Activated CD8-positive, alpha-beta memory T cell treated with anti-CD3 and anti-CD28 coated beads, Interleukin-2, amount 10 ng/mL, durations not matched to agents 7 days and 5 days (primary cell): ENCODE measurements at places on chromosomes 11 and 22. TPM values are rescaled to one million over a fixed set of nuclear protein-coding genes. Genes with fewer than 3 reads are reported as not detected.
A peak's percentile ranks its signal among the peaks of the same experiment; 100 is the strongest.

DNA sequence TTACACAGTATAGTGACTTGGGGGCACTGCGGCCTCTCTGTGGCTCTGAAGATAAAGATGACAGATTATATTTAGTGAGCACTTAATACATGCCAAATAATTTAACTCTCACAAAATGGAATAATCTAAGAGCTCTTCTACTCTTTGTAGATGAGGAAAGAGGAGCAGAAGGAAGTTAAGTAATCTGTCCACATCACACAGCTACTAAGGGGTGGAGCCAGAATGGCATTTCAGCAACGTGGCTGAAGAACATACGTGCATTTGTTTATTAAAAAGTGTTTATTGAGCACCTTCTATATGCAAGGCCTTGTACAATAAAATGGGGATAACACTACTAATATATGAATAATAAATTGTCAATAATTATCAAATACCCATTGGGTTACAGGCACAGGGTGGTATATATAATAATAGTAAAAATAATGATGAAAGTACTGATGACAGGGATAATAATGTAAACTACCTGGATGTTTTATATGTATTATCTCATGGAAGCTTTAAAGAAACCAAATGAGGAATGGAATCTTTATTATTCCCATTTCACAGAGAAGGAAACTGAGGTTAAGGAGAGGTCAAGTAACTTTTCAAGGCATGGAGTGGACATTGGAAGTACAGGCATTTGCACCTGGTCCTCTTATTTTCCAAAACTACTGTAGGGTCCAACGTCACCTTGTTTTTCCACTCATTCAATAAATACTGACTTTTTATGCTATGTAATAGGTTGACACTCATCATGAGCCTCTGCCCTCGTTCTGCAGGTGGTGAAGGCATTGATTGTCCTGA, 38.0 kb upstream of the IL17RA start:
- no peak for DNase-seq

- DNase-seq, result no peak
Measured at GRCh38 chr11:1840780-1841480, 2.1 kb downstream of the TNNI2 start.

- DNase-seq, result no peak
Measured at GRCh38 chr11:47788181-47788580, 21.0 kb upstream of the FNBP4 start.

DNA sequence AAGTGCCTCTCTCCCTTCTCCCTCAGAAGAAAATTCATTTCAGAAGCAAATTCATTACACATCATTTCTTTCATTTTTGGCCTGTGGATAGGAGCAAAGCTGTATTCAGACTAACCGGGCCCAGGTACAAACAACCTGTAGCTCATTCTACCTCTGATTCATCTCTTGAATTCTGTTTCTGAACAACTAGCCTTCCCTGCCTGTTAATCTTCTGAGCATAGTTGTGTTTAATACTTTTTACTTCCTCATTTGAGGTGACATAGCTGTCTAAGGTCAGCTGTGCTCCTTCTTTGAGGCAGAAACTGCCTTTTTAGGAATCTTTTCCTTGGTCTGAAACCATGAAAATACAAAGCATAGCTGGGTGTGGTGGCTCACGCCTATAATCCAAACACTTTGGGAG, 12.6 kb upstream of the IL18BP start:
- DNase-seq, result no peak

DNA sequence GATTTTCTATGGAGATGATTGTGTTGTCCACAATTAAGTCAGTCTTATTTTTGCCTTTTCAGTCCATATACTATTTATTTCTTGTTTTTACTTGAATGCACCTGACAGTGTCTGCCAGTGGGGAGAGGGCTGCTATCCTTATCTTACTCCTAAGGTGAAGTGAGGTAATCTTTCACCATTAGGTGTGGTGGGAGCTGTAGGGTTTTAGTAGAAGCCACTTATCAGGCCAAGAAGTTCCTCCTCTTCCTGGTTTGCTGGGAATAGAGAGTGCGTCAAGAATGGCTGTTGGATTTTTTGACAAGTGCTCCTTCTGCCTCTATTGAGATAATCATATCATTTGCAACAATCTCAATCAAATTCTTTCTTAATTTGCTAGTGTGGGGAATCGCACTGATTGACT, 108.4 kb downstream of the KCNQ1 start:
- no peak for DNase-seq

DNA sequence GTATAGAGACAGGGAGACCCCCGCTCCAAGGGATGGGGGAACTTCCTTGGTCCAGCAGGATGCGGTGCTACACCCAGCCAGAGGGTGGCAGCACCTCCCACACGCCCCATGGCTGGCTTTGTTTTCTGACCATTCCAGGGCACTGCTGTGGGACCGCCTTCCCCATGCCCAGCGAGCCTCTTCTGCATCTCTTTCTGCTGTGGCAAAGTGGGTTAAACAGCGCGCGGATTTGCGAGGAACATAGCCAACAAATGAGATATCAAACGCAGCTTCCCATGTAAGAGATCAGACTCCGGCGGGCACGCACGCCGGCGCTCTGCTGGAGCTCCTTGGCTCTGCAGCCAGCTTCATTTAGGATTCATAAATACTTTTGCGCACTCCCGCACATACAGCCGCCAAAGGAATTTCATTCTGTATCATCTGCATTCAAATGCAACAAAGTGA, 485.8 kb upstream of the CADM1 start:
- DNase-seq, result no peak

DNA sequence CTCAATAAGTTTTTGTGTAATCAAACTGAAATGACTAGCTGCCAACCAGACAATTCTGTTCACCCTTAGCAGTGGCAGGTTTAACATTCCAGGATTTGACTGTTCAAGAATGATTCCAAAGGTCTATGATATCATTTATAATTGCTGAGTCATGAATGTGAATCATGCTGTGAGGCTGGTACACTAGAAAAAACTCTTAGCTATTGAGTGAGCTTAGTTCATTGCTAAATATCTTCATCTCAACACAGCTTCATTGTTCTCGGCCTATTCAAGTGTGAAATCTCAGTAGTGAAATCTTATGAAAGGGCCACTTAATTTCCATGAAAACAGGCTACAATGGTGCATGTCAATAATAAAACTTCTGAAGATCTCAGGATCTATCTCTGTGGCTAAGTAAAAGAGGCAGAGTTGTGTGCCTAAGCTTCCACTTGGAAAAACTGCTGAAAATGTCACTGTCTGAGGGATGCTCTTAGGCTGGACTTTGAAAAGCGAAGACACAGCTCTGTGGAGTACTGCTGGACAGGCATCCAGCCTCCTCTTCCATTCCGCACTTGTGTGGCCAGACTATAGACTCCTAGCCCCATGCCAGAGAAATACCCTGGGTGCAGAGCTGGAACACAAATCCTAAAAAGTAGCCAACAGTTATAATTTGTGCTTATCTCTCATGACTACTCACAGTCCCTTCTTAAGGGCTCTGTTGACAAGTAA, 12.8 kb downstream of the AQP11 start:
- no peak for DNase-seq

GRCh38 chr22:39900306-39901227, at the start of gene GRAP2:
TSS of gene GRAP2 (plus strand) at chr22:39901084. CDS start at chr22:39947107, 46,023 bp downstream.
- peak; percentile 93 for DNase-seq

DNA sequence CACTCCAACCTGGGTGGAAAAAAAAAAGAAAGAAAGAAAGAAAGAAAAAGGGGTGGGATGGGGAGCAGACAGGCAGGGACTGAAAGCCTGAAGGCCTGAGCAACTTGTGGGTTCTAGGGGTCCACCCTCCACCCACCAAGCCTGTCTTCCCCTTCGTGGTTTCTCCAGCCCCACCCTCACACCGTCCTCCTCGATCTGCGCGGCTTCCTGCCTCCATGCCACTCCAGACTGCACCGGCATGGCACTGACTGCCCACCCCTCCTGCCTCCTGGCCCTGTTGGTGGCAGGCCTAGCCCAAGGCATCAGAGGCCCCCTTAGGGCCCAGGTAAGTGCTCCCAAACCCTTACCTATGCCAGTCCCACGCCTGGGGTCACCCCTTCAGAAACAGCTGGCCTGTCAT, at the start of gene CTSW:
CTSW (plus strand) TSS at position 221 of the 400 bp plus-strand sequence; CDS start at position 239, 18 bp downstream.
- DNase-seq, result peak; percentile 76

DNA sequence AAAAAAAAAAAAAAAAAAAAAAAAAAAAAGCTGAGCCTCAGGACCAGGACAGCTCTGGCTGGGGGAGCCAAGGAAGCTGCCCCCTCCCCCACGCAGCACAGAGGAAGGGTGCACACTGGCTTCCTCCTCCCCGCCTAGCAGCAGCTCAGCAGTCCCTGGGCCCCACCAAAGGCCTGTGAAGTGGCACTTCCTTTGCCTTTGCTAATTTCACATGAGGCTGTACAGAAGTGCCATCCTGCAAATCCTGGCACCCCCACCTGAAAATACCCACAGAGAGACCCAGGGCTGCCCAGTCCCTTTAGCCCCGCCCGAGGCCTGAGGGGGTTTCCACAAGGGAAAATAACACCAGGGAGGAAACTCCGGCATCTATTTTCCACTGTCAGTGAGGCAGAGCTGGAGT, 3.9 kb downstream of the RHOG start:
- peak; percentile 79 for DNase-seq

GRCh38 chr22:19566279-19567156, 42.3 kb upstream of the CLDN5 start:
- DNase-seq, result no peak

DNA sequence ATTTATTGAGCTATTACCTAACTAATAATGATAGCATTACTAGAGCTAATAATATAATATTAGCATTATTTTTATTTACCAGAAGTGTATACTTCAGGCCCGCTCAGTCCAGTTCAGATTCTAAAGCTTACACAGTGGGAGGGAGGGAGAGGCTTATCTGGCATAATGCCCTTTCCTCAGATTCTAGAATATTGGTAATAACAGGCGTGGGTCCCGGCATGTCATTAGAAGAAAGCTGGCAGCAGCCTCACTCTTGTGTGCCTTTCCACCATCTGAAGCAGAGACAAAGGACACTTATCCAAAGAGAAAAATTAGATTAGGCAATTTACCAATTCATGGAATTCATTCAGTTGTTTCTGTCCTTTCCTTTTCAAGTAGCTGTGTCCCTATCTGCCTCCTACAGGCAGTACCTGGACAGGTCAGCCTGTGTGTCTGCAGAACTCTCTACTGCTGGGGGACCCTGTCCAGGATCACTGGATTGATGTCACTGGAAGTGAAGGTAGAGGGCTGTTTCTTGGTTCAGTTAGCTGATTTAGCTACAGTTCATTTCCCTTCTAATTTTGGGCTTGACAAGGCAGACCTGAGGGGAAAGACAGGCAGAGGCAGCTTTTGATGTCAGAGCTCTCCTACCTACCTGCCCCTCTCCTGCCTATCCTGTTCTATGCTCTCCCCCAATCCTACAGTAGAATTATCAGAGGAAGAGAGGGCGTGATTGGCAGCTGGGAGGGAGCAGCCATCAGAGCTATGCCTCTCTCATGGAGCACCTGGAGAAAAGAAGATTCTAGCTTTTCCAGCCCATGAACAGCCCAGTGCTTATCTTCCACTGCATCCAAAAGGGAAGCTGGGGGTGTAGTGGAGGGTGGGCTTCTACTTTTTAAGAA, 20.3 kb upstream of the CCDC90B start:
- no peak for DNase-seq

DNA sequence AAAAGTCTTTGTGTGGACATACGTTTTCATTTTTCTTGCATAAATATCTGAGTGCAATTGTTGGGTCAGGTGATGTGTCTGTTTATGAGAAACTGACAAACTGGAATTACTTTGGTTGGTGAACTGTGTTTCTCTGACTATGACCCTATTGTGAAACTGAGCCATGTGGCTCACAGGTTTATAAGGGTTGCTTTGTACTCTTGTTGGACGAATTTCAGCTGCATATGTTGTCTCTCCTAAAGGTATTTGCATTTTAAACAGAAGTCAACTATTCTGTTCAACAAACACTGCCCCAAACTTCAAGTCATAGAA, 34.4 kb upstream of the RASD2 start:
- DNase-seq, result no peak

GRCh38 chr11:12272821-12273617, 104.4 kb upstream of the PARVA start:
- DNase-seq, result no peak

GRCh38 chr22:36325154-36326031, 62.4 kb downstream of the MYH9 start:
- DNase-seq, result no peak

GRCh38 chr11:32113200-32113919, 22.5 kb downstream of the RCN1 start:
- DNase-seq, result no peak

DNA sequence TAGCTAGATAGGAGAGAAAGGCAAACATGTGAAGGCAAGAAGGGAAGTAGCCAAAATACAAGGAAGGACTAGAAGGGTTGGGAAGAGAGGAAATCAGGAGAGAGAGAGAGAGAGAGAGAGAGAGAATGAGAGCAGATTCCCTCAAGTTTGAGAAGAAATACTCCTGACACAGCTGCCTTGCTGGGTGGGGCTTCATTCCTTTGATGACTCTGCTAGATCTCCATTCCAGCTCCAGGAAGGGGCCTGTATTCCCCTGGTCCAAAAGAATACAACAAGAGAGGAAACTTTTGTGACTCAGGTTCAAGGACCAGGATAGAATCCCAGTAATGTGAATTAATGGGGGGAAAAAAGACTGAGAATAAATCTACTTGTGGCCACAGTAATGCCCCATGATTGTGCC, 62.9 kb upstream of the SPON1 start:
- DNase-seq, result no peak

- DNase-seq, result no peak
Measured at GRCh38 chr22:25105817-25106650, 93.6 kb upstream of the CRYBB3 start.

GRCh38 chr11:129946256-129946655, 50.9 kb upstream of the NFRKB start:
- DNase-seq, result no peak

DNA sequence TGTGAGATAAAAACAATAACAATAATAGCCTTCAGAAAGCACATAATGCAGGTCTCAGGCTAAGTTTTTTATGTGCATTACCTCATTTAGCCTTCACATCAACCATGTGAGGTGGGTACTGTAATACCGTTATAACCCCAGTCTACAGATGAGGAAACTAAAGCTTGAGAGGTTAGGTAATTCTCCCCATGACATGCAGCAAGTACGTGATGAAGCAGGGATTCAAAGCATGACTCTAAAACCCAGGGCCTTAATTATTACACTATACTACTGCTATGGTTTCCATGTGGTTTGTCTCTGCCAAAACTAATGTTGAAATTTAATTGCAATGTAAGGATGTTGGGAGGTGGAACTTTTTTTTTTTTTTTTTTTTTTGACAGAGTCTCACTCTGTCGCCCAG, 37.7 kb upstream of the FDX1 start:
- DNase-seq, result no peak

CD3G gene
- 192 TPM for total RNA-seq

GPHA2 gene
- total RNA-seq, result not detected

RTN4R gene
- 2.5 TPM for total RNA-seq

KLHL35 gene
- not detected for total RNA-seq

KDM4D gene
- 1.4 TPM for total RNA-seq

CCDC116 gene
- total RNA-seq, result 0.59 TPM

KRTAP5-2 gene
- total RNA-seq, result not detected

OR52E8 gene
- not detected for total RNA-seq

NAV2 gene
- total RNA-seq, result 0.67 TPM

TMPRSS5 gene
- total RNA-seq, result 0.91 TPM

GGTLC3 gene
- total RNA-seq, result not detected

OR4X2 gene
- total RNA-seq, result not detected
